Thymus (tissue), 14 donors: ENCODE measurements at places on chromosomes 3 and 15.

GRCh38 chr3:127783642-127784160 is 38.6 kb downstream of the MGLL start:
- no peak for DNase-seq

DNA sequence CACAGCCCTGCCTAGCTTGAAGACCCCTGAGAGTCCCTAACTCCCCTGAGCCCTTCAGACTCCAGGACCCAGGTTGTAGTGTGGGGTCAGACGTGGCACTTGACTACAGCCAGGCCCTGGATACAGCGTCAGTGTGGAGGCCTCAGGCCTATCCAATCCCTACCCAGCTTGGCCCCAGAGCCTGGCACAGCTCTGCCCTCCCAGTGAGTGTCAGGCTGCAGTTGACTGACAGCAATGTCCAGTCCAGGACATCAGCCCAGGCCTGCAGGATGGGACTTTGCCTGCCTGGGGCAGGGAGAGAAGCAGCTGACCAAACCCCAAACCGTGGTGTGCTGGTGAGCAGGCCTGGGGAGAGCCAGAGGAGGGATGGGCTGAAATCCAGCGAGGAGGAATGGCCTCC is 27.3 kb downstream of the KLF13 start:
- DNase-seq: no peak

GRCh38 chr15:70214941-70215635 is 117.4 kb upstream of the TLE3 start:
- no peak for DNase-seq

DNA sequence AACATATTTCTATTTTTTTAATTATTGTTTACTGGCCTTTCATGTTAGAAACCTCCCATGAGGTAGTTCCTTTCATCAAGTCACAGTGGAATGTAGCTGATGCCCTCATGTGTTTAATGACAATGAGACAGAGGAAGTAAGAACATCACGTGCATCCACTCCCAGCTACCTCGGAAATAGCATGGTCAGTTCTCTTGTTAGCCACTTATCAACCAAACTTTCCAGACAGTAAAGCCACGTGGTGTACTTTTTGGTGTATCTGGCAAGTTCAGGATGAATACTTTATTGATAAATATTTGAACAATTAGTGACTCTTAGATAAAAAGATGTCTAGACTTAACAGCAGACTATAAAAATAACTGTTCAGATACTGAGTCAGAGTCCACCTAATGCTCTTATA is 781.7 kb downstream of the MECOM start:
- no peak for DNase-seq

DNA sequence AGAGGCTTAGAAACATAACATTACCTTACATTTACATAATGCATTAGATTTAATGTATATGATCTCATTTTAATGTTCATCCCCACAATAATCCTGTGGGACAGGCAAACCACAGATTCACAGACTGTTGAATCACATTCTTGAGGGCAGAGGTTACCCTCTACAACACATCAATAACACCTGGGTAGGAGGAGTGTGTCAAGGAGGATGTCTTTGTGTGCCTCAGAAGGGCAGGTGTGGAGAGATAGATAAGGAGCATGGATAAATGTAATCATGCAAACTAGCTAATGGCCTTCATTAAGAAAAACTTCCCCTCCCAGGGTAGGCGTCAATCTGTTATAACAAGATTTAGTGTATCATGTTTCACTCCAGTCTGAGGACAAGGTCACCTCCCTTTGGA is 12.9 kb upstream of the MB21D2 start:
- no peak for DNase-seq

- no peak for DNase-seq
Observed at GRCh38 chr15:100259266-100259665, 82.5 kb downstream of the ADAMTS17 start.

GRCh38 chr3:140448001-140448400 is 229.9 kb upstream of the TRIM42 start:
- DNase-seq: no peak

GRCh38 chr15:68200016-68200861 is 4.9 kb downstream of the CALML4 start:
- DNase-seq: no peak

DNA sequence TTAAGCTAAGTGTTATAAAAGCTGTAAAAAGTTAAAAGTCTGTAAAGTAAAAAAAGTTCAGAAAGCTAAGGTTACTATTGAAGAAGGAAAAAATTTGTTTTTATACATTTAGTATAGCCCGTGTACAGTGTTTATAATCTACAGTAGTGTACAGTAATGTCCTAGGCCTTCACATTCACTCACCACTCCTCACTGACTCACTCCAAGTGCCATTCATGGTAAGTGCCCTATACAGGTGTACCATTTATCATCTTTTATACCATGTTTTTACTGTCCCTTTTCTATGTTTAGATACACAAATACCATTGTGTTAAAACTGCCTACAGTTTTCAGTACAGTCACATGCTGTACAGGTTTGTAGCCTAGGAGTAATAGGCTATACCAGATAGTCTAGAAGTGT is 8.8 kb downstream of the CCDC71 start:
- no peak for DNase-seq

DNA sequence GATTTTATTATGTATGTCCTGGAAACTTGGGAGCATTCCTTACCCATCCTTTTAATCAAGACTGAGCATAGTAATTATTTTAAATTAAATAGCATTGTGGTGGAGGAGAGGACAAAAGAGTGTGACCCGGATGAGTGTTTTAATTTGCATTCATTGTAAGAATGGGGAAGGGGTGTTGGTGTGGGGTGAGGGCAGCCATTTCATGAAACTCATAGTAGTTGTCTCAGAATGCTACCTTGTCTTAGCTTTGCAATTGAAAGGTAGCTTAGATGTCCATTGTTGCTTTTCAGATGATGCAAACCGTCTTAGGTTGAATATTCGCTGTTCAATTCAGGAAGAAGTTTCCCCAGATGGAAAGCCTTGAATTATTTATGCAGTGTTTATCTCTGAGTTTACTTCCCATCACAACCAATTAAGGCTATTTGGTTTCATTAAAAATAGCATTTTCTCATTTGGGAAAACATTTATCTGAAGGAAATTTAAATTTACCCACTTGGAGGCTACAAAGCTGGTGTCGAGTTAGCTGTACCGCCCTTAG is 328.4 kb downstream of the FEZF2 start:
- no peak for DNase-seq
